ENCODE measurements at places on chromosomes 12 and 14.

GRCh38 chr12:71237128-71237527, 79.3 kb upstream of the TSPAN8 start:
- no peak for DNase-seq

GRCh38 chr12:56477521-56478225, 9.3 kb downstream of the SPRYD4 start:
- DNase-seq = no peak

DNA sequence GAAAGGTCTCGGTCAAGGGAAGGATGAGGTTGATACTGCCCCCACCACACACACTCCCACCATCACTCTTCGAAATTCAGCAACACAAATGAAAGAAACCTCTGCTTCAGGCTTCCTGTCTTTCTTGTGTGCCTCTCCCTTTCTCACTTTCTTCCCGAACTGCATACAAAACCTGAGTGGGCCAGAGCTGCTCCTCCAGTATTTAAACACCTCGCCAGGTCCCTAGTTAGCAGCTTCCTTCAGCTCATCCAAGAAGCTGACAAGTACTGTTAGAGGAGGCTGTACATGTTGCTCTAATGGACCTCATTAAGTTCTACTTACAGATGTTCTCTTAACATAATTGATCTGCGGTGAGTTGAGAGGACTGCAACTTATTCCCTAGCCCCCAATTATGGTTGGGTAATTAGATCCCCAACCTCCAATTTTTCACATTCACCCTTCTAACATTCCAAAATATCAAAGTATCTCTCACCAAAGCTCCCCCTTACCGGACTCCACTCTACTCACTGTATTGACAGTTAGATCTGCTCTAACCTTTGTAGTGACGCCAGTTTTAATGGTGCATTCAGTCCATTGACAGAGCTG, 4.1 kb upstream of the LMO3 start:
- DNase-seq = no peak

- no peak for DNase-seq
Measured at GRCh38 chr12:22808860-22809259, 183.9 kb downstream of the ETNK1 start.

DNA sequence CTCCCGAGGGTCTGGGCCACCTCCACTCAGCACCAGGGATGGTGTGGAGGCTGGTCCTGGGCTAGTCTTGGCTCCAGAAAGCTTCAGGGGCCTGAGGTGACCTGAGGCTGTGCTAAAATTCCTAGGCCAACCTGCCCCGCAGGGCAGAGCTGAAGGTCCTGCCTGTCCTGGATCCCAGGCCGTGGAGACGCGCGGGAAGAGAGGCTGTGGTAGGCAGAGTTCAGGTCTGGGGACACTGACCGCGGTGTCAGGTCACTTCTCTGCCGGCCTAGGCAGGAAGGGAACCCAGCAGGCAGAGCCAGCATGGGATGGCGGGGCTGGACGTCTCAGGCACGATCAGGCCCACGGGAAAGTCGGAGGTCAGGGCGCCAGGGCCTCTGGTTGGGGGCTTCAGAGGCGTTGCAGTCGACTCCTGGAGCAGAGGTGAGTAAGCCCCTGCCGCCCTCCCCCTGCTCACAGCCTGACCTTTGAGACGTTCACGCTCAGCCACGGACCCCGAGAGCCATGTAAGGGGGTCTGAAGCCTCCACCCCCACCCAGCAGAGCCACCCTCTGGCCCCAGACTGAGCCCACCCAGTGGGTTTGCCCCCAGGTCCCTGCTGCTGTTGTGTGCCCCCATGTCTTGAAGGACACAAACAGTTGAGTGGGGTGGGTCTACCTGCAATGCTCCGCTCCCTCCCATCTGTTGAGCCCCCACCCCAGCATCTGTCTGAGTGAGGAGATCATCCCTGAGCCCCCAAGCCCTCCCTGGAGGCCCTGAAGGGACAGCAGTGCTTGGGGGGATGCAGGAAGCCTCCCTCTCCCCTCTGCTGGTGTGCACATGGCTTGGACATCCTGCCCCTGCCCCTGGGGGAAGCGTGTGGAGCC, 142.7 kb downstream of the KIF26A start:
- DNase-seq = no peak

DNA sequence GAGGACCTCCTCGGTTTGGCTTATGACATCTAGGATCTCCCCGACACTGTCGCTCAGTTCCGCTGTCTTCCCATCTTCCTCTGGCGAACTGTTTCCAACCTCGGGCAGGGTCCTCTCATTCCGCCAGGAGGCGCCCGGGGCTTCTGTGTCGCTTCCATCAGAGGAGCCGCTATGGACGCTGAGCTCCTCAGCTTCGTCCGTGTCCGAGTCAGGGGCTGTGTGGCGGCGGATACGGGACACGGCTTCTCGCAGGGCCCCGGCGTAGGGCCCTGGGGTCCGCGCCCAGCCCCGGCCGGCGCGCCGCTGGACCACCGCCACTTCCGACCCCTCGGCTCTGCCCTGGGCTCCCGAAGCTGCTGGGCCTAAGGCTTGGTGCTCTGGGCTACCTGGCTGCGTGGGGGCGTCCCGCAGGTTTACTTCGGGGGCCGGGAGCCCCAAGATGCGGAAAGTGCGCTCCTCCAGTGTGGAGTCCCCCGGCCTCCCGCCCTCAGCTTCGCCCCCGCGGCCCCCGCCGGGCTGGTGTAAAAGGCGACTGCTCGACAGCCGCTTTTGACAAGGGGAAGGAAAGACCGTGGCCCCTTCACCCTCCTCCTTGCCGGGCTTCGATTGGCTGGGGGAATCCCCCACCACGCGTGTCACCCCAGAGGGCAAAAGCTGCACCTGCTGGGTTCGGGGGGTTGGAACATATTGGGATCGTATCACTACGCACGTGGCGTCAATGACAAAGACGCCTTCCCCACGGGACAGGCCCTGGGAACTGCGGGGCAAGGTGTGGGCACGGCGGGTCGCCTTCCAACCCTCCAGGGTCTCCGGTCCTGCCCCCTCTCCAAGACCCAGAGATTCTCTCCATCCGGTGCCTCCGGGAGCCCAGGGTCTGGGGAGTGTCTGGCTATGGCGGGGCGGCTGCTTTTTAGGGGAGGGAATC, 2.1 kb downstream of the DDN start:
- peak; percentile 30 for DNase-seq

DNA sequence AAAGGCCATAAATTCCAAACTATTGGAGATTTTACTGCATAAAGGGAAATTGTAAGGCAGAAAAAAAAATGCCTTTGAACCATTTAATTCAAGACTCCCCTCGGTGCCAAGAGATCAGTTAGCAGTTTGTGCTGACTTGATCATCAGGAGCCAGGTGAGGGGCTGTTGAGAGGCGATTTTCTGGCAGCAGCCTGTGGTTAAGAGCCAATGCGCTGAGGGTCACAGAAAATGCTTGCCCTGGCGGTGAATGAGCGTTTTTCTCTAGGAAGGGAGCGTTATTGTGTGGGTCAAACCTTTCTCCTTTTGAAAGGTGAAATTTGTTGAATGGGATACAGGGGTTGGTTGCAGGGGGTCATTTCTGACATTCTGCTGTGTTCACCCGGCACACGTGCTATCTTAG, 4.7 kb downstream of the SRRM4 start:
- DNase-seq = no peak

DNA sequence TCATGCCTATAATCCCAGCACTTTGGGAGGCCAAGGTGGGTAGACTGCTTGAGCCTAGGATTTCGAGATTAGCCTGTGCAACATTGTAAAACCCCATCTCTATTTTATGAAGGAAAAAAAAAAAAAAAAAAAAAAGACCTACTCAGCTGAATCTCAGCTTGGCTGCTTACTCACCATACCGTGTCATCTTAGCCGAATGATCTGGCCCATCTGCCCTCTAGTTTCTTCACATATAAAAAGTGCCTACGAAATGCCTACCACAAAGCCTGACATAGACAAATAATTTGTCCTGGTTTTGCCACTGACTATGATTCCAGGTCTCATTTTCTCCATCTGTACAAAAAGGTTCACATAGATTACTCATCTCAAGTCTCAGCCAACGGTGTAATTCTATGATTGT, 10.1 kb downstream of the DIABLO start:
- no peak for DNase-seq

DNA sequence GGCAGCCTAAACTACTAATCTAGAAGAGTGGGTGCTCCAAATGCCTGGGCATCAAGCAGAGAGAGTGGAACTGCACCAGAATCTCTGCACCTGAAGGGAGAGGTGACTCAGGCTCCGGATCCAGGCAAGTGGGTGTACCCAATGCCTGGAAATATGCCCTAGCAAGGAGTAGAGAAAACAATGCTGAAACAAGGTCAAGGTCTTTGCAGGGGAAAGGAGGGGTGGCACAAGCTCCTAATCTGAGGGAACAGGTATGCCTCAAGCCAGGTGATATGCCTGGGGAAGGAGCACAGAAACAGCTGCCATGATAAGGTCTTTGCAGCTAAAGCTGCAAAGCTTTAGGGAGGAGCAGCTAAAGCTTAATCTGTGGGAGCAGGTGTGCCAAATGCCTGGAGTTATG, 136.0 kb upstream of the KITLG start:
- no peak for DNase-seq

DNA sequence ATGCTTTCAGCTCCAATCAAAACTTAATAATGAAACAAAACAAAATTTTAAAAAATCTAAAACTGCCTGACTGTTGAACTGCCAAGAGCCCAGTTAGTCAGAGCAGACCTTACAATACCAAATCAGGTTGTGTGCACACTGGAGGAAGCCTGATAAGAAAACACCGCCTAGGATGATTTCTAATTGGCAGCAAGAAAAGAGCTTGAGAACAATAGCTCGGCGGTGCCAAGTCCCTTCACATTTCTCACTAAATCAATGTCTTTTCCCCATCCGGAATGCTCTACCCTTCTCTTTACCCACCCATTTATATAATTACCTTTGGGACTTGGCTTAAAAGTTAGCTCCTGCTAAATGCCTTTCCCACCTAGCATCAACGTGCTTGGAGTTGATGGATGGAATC, 256.7 kb downstream of the C12orf75 start:
- DNase-seq = no peak

GRCh38 chr12:126789963-126790362, 1477.0 kb upstream of the TMEM132C start:
- no peak for DNase-seq

GRCh38 chr12:122022393-122023338, 982 bp downstream of the BCL7A start:
- DNase-seq = no peak

DNA sequence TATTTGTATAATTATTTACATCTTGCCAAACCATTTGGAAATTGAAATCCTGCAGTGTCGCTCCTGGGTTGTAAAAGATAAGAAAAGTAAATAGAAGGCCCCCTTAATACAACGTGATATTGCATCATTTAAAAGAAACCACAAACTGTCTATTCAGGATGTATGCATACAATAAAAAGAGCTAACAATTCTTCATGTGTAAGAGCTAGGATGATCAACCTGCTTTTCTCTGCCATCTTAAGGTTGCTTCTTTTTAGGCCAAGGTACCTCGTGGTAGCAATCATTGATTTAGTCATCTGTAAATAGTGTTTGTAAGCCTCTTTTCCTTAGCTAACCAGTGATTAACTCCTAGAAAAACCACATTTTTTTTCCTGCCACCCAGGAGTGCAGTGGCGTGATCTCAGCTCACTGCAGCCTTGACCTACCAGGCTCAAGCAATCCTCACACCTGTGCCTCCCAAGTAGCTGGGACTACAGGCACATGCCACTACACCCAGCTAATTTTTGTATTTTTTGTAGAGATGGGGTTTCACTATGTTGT, 3.3 kb upstream of the USP44 start:
- no peak for DNase-seq

- no peak for DNase-seq
Measured at GRCh38 chr14:49619730-49620129, 696 bp downstream of the RPL36AL start.

GRCh38 chr12:75820848-75821578, 210.6 kb downstream of the PHLDA1 start:
- no peak for DNase-seq

DNA sequence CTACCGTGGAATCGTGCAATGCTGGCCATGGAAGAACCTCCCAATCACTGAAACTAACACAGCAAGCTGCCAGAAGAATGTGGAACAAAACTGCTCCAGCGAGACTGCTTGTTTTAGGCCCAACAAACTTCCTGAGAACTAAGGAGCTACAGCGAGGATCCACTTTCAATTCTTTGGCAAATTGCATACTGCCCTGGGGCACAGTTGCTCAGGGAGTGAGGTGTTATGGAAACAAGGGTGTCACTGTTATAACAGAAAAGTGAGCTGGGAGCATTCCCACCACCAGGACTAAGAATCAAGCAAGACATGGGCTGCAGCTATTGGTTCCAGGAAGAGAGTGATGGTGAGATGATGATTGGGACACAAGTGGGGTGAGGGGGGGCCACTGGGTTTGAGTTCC, 1606.1 kb upstream of the FLRT2 start:
- no peak for DNase-seq

- DNase-seq = no peak
Measured at GRCh38 chr12:71218616-71219015, 60.8 kb upstream of the TSPAN8 start.

- no peak for DNase-seq
Measured at GRCh38 chr12:131860472-131861260, 32.5 kb downstream of the MMP17 start.

DNA sequence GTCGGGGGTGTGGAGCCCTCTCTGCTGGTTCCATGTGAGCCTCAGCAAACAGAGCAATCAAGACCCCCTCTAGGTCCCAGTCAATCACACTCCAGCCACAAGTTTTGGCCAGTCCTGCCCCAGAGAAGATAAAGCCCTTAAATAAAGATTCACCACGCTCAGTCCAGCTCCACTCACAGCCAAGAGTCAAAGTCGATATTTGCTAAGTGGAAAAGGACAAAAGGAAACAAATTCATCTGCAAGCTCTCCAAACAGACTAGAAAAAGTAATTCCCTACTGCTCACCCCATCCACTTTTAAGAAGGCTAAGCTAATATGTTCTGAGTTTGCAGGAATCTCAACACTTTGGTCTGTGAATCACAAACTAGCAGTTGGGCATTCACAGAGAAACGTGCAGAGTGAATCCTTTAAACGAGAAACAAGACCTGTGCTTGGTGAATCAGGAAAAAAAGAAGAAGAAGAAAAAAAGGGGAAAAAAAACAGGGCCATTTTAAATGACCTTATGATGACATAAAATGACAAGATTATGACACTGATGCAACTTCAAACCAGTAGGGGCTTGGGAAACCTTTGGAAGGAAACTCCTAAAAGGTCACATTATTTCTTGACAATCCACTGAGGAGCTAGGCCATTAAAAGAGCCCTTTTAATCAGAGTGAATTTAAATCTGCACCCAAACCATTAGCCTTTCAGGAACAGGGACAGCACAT, 41.8 kb upstream of the FOXN3 start:
- DNase-seq = no peak

Measured in NCI-H2029 treated with DMSO at 0.1 percent for 48 hours (cell line).